Activated T-helper 1 cell treated with anti-CD3 and anti-CD28 coated beads, Interleukin-12 subunit alpha, Interleukin-12 subunit beta, Interleukin-2, Interleukin-4 antibody, amounts not matched to agents 30 ng/mL and 10 ng/mL and 1 ng/mL, durations not matched to agents 14 hours and 24 hours and 36 hours (primary cell): ENCODE measurements at places on chromosomes 5 and 9.

GRCh38 chr9:94950579-94951323 lies 224.3 kb downstream of the AOPEP start:
- DNase-seq: no peak

DNA sequence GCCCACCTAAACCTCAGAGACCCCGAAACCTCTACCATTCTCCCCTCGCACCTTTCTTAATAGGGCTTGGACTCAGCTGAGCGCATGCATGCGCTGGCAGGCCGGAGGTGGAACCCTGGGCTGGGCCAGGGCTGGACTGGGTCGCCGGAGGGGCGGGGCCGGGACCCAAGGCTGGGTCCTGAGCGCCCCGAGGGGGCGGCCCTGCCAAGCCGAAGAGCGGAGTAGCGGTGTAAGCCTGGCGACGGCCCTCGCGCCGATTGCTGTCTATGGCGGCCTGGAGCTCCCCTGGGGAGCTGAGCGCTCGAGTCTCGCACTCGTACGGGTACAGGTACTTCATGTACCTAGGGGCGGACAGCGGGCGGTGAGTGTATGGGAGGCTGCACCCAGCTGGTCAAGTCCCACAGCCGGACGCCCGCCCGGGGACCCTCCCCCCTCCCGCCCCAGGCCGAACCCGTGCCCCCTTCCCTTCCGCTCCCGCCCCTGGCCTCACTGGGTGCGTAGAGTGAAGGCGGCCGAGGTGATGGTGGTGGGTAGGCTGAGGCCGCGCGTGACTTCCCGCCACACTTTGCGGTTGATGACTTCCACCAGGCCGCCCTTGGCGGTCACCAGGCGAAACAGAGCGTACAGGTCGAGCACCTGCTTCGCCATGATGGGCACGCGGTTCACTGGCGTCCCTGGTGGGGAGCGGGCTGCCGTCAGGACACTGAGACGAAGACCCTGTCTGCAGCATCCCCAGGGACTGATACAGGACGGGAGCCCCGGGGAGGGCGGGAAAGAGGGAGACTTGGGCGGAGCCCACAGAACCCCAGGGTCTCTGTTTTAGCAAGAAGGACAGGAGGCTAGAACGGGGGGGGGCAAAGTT lies 3.3 kb upstream of the DCTN3 start:
- no peak for DNase-seq

DNA sequence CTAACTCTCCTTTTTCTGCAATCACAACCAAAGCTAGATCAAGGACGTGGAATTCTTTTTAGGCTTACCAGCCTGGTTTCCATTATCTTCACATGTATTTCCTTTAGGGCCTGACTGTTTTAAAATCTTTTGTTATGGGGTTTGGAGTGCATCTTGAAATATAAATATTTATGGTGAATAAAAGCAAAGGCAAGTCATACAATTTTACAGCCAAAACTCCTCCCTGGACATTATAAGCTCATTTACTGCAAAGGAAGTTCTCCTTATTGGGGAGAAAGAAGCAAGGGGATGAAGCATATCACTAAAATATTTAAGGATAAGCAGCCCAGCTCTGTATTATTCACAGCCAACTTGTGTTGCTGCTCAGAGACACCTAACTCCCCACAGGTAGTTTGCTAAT lies 132.2 kb upstream of the TARS1 start:
- DNase-seq: no peak

- no peak for DNase-seq
Measured at GRCh38 chr9:34562135-34562745, 27.3 kb downstream of the CNTFR start.

- no peak for DNase-seq
Measured at GRCh38 chr5:116271446-116272025, 186.7 kb downstream of the COMMD10 start.

DNA sequence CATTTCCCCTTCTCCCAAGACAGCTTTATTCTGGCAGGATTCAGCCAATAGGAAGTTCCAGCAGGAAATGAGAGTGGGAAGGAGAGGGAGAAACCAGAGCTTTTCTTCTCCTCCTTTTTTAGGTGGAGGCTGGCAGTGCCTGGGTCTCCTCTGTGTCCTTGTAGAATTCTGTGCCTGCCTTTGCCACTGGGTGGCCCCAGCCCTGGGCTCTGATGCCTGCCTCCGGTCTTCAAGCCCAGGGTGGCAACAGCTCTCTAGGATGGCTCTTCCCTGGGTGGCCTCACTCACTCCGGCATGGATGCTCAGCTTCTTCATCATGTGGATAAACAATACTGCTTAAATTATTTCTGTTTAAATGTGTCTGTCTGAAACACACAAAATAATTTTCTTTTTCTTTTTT lies 694.8 kb downstream of the SEMA5A start:
- DNase-seq: no peak
